ENCODE measurements at places on chromosomes 7 and 10. TPM values are rescaled to one million over a fixed set of nuclear protein-coding genes. Genes with fewer than 3 reads are reported as not detected.

Gene CYP2C8
- total RNA-seq, result 0.17 TPM

Gene CHAT
- not detected for total RNA-seq

Gene LRRC27
- 11.7 TPM for total RNA-seq

Gene TMEM270
- not detected for total RNA-seq

Gene SLC39A12
- total RNA-seq, result not detected

Gene ANKRD22
- 0.17 TPM for total RNA-seq

Gene OR2A7
- total RNA-seq, result 0.50 TPM

Gene GJD4
- 0.17 TPM for total RNA-seq

Gene HYAL4
- not detected for total RNA-seq

Gene AMPH
- 3.6 TPM for total RNA-seq

Gene SH2D4B
- not detected for total RNA-seq

Gene OR2A5
- total RNA-seq, result not detected

Gene RADIL
- total RNA-seq, result 0.33 TPM

Gene CCZ1B
- total RNA-seq, result 44.4 TPM

Gene ANKRD2
- total RNA-seq, result 1.8 TPM

Gene PIP
- total RNA-seq, result not detected

Gene IFIT1
- total RNA-seq, result 25.8 TPM

Gene CAMK2G
- total RNA-seq, result 25.9 TPM

Gene SLC26A3
- total RNA-seq, result not detected

Gene LSM8
- total RNA-seq, result 39.5 TPM

Gene CTTNBP2
- 4.4 TPM for total RNA-seq

Gene CFAP46
- 0.66 TPM for total RNA-seq

Gene MCM10
- total RNA-seq, result 0.83 TPM

Gene PIK3CG
- not detected for total RNA-seq

Gene GCK
- total RNA-seq, result 1.7 TPM

Gene OSBPL3
- 70.2 TPM for total RNA-seq

Gene NFE2L3
- total RNA-seq, result 5.4 TPM

Gene NANOS1
- total RNA-seq, result 1.2 TPM

Gene IFIT1B
- total RNA-seq, result not detected

Gene SPDYE2B
- total RNA-seq, result not detected

Gene DGKI
- 2.1 TPM for total RNA-seq

Gene UNCX
- total RNA-seq, result not detected

Gene ATG9B
- total RNA-seq, result under 0.01 TPM

Gene ACSM6
- not detected for total RNA-seq

Gene WIPF3
- 0.33 TPM for total RNA-seq

Gene SEMA3A
- total RNA-seq, result 60.8 TPM

Gene NEUROG3
- not detected for total RNA-seq

Gene BUD23
- total RNA-seq, result 31.9 TPM

Gene DDC
- total RNA-seq, result not detected

Gene ABCC2
- total RNA-seq, result 0.66 TPM

Gene SLC18A2
- not detected for total RNA-seq

Gene CACNB2
- 1.5 TPM for total RNA-seq

Gene FANK1
- 2.6 TPM for total RNA-seq

Gene CADPS2
- total RNA-seq, result 40.8 TPM

Gene CALML5
- not detected for total RNA-seq

Gene TET1
- 3.3 TPM for total RNA-seq

Gene SPDYE11
- not detected for total RNA-seq

Gene FGFBP3
- total RNA-seq, result 0.50 TPM

Gene CD36
- total RNA-seq, result 41.0 TPM

Gene GRK5
- total RNA-seq, result 19.0 TPM

Gene UBTD1
- 22.0 TPM for total RNA-seq
